ENCODE measurements at places on chromosomes 2 and 18. TPM values are rescaled to one million over a fixed set of nuclear protein-coding genes. Genes with fewer than 3 reads are reported as not detected.
A peak's percentile ranks its signal among the peaks of the same experiment; 100 is the strongest.

GRCh38 chr18:75478996-75479880 lies 51.7 kb upstream of the SMIM21 start:
- no peak for DNase-seq

DNA sequence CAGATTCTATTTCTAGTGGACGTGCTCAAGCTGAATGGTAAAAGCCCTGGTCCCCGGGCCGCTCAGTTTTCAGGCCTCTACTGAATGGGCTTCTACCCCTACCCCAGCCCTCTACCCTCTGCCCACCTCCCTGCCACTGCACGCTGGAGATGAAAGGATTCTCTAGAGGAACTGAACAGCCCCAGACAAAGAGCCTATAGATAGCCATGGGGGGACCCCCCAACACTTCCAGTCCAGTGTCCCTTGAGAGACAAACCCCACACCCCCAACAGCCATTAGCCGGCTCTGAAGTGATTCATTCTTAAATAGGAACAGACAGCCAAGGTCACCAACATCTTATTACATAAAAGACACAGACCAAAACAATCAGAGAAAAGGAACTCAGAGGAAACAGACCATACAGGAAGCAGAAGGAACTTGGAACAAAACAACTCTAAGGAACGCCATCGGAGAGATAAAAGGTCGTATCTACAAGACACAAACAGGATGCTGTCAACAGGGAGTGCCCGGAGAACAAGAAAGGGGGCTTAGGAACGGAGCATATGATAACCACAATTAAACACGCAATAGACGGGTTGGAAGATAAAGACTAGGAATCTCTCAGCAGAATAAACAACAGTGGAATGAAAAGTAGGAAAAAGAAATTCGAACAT lies 23.5 kb downstream of the TMEM37 start:
- no peak for DNase-seq

- DNase-seq: no peak
These were observed 10.2 kb downstream of the ACKR3 start for GRCh38 chr2:236579746-236580315.

- DNase-seq: no peak
These were observed 243.5 kb upstream of the SALL3 start for GRCh38 chr18:78736015-78736690.

DNA sequence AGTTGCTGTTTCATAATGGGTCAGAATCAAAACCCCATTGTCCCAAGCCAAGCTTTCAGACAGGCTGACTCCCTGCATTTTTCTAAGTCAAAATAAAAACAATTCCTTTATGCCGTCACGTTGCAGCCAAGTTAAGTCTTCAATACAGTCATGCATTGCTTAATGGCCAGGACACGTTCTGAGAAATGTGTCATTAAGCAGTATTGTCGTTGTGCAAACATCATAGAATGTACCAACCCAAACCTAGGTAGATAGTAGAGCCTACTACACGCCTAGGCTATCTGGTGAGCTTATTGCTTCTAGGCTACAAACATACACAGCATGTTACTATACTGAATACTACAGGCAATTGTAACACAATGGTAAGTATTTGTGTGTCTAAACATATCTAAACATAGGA lies 160.4 kb upstream of the FOSL2 start:
- no peak for DNase-seq

DNA sequence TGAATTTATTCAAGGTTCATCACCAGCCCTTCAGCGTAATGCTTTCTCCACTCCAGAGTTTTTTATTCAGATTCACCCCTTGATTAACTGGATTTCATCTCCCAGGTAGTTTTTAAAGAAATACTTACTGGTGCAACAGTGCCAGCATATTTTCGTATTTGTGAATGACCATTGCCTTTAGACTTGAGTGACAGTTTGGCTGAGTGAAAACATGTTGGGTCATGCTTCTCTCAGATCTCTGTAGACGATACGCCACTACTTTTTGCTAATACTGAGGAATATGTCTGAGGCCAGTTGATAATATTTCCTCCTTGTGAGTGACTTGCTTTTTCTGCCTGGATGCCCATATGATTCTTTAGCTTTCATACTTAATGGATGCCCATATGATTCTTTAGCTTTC lies 51.5 kb downstream of the CYP26B1 start:
- DNase-seq: no peak

GRCh38 chr18:13003466-13003896 lies 12.3 kb downstream of the CEP192 start:
- peak; percentile 37 for DNase-seq

GRCh38 chr2:237647176-237648015 lies 20.0 kb downstream of the LRRFIP1 start:
- DNase-seq: no peak

DNA sequence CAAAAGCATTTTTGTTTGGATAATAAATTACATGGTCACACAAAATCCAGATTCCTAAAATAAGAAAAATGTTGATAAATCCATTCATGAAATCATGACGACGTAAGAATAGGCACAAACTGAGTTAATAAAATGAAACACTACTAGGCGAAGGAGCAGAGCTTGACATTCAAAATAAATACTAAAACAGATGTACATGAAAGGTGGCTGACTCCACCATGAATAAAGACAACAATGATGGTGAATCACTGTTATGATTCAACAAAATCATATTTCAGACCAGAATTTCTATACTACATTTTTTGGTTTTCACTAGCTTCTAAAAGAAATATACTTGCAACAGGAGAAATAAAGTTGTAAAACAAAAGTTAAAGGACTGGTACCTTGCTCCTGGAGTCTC lies 122.0 kb upstream of the RNU4ATAC start:
- no peak for DNase-seq

KCMF1 gene
- total RNA-seq: 109 TPM

ERMN gene
- 1.0 TPM for total RNA-seq

PSMA8 gene
- total RNA-seq: 2.1 TPM

GAD1 gene
- 0.86 TPM for total RNA-seq
